ENCODE measurements at places on chromosomes 4 and X. TPM values are rescaled to one million over a fixed set of nuclear protein-coding genes. Genes with fewer than 3 reads are reported as not detected.

The ANXA10 gene
- total RNA-seq, result not detected

The TFDP3 gene
- not detected for total RNA-seq

The TBX22 gene
- not detected for total RNA-seq

The CT45A2 gene
- total RNA-seq, result not detected

The WFS1 gene
- total RNA-seq, result 10.5 TPM

The TRAM1L1 gene
- 5.6 TPM for total RNA-seq

The USP17L21 gene
- not detected for total RNA-seq

The SPIN2A gene
- total RNA-seq, result 3.4 TPM

All from muscle of leg (tissue), 16 donors.